Hematopoietic multipotent progenitor cell treated with erythropoietin and hydrocortisone succinate and interleukin-3 and kit ligand, for 15 days (in vitro differentiated cells): ENCODE measurements at places on chromosomes 13 and 19.

- no peak for DNase-seq
Observed at GRCh38 chr13:57633141-57633949, 1.8 kb downstream of the PCDH17 start.

GRCh38 chr13:109910194-109910593 is 123.8 kb upstream of the IRS2 start:
- no peak for DNase-seq

DNA sequence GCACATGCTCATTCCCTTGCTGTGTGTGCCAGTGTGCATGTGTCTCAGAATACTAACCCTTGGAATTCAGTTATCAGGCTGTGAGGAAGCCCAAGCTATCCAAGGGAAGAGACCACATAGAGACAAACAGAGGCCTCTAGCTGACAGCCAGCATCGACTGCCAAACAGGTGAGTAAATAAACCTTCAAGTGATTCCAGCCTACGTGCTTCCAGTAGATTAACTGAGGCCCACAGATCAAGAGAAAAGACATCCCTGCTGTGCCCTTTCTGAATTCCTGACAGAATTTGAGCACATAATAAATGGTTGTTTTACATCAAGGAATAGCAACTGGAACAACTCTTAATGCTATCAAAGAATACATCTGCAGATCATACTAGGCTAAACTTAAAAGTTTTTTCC is 17.5 kb downstream of the ZC3H13 start:
- DNase-seq: no peak

GRCh38 chr19:54281007-54281728 is at the start of gene LILRB2:
LILRB2 (minus strand) TSS chr19:54281110; CDS start chr19:54280496, 614 bp downstream.
- no peak for DNase-seq

- DNase-seq: no peak
Observed at GRCh38 chr19:17881701-17882100, 10.0 kb downstream of the SLC5A5 start.

- DNase-seq: no peak
Observed at GRCh38 chr19:55699221-55699620, 24.2 kb downstream of the EPN1 start.

DNA sequence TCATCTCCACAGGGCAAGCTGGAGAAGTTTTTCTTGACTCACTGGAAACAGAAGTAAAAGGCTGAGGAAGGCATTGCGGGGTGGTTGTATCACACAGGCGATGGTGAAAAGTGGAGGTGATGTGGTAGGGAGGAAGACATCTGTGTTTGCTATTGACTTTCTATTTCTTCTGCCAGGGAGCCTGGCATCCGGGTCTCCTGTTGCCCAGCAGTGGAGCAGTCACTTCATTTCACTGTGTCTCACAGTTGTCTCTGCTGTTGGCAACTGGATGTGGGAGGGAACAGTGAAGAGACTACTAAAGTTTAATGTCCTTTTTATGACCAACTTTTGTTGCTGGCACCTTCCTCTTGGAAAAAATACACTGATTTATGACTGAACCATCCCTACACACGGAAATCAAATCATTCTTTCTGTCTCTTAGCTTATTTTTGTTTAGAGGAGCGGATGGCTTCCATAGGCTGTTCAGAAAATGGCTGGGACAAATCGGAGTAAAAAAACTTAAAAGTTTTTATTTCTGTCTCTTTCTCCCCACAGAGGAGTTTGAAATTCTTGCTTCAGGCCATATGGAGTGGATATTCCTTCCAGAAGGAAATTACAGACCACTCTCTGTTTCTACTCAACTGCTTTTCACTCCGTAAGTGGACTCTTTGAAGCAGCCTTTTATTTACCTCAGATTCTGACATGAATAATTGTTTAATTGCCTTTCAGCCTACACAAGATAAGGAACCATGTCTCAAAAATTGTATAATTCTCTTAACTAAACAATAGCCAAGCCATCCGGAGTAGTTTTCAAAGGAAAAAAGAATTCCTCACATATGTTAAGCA is 23.8 kb upstream of the MEDAG start:
- no peak for DNase-seq

DNA sequence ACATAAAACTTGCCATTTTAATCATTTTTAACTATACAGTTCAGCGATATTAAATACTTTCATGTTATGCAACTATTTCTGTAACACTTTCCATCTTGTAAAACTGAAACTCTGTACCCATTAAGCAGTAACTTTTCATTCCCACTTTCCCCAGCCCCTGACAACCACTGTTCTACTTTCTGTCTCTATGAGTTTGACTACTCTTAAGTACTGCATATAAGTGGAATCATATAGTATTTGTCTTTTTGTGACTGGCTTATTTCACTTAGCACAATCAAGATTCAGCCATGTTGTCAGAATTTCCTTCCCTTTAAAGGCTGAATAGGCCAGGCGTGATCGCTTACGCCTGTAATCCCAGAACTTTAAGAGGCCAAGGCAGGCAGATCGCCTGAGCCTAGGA is 56.2 kb downstream of the ARHGAP35 start:
- DNase-seq: no peak

GRCh38 chr13:112175162-112176075 is 108.5 kb downstream of the SOX1 start:
- DNase-seq: no peak

DNA sequence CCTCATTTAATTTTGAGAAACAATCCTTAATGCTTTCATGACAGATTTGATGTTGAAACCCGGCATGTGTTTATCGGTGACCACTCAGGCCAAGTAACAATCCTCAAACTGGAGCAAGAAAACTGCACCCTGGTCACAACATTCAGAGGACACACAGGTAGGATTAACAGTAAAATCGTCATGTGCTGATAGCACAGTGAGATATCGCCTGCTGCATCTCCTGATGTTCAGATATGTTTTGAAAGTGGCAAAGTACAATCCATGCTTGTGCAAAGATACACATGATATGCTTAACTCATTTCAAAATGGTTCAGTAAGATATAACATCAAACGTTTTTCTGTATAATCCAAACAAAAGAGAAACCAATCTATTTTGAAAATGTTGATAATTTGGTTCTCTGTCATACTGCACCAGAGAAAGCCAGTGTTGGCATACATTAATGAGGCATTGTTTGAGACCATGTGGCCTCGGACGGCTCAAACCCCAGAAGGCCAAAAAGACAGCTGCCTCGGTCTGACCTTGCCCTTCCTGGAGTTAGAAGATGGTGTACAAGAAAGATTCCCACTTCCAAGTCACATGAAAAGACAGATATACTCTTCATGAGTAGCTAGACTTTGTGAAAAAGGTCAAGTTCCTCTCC is 76.2 kb downstream of the DHRS12 start:
- no peak for DNase-seq

DNA sequence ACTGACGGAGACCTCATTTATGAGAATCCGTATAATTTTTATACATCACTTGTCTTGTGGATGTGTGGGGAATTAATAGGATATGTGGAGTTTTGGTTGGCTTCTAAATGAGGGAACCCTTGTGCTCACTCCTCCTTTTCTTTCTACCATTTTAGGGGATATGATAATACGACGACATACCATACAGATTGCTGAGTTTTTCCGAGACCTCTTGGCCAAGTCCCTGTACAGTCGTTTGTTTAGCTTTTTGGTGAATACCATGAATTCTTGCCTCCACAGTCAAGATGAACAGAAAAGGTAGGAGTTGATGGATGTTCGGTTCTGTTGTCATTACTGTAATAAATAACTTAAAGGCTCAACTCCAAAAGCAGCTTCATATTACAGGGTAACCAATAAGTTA is 335.2 kb downstream of the MYO16 start:
- no peak for DNase-seq

DNA sequence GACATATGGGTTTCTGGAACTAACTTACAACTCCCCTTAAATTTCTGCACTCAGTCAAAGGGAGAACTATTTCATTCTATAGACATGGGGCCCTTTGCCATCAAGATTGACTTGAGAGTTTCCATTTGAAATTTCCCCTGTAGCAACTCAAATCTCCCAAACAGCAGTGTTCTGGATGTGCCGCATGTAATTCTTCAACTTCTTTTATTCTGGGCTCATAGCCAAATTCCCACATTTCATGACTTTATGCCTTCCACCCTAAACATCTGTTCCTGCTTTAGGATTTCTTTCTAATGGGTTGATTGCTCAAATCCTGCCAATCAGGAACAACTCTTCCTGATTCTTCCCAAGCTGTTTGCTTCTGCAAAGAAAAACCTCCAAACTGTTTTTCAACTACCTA is 336.0 kb downstream of the TBC1D4 start:
- DNase-seq: no peak

DNA sequence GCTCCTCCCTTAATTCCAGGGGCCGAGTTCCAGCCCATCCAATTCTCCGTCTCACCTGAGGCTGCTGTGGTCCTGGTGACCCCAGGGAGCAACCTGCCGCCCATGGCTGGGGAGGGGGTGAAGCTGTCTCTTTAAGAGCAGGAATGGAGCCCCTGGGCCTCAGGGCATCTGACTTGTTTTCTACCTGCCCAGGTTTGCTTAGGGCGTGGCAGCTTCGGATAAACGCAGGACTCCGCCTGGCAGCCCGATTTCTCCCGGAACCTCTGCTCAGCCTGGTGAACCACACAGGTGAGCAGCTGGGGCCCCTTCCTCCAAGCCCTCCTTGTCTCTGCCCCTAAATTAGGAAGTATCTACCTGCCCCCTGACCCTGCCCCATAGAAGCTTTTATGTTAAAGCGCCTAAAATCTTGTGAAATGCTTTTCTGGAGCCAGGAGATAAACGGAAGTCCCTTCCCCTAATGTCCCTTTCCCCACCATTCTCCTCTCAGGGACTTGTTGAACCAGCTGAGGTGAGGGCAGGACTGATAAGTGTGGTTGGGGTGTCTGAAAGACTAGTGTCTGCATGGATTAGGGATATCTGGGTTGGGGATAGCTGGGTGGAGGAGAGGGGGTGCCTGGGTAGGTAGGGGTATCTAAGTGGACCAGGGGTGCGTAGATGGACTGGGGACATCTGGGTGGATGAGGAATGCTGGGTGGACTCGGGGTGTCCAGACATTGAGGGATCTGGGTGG is 614 bp downstream of the FXYD3 start:
- DNase-seq: no peak

GRCh38 chr19:10780368-10780767 is 55.6 kb downstream of the TMED1 start:
- no peak for DNase-seq

GRCh38 chr13:55617241-55617640 is 1523.5 kb upstream of the PRR20A start:
- no peak for DNase-seq

- DNase-seq: no peak
Observed at GRCh38 chr13:45063261-45063860, 56.9 kb upstream of the GTF2F2 start.

DNA sequence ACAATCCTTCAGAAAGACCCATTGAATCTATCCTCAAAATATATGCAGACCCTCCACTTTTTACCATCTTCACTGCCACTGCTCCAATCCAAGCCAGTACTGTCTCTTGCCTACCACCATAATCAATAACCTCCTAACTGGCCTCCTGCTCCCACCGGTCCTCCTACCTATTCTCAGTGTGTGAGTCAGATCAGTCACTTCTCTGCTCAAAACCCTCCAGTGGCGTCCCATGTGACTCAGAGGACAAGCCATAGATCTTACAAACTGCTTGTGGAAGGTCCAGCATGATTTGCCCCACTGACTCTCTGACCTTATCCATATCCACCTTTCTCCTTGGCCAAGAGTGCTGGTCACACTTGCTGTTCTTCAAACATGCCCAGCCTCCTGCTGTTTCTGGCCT is 23.4 kb upstream of the MBNL2 start:
- no peak for DNase-seq

DNA sequence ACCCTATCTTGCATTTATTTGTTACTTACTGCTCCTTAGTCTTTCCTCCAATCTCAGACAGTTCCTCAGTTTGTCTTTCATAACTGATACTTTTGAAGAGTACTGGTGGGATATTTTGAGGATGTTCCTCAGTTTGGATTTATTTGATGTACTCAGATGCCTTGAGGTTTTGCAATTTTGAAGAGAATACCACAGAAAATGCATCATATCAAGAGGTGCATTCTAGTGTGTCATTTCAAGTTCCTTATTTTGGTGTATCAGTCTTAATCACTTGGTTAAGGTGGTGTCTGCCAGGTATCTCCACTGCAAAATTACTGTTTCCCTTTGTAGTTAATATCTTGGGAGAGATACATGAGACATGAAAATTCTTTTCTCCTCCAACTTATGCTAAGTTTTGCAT is 75.1 kb downstream of the URI1 start:
- no peak for DNase-seq

- no peak for DNase-seq
Observed at GRCh38 chr19:29804493-29804892, 7.3 kb upstream of the CCNE1 start.

DNA sequence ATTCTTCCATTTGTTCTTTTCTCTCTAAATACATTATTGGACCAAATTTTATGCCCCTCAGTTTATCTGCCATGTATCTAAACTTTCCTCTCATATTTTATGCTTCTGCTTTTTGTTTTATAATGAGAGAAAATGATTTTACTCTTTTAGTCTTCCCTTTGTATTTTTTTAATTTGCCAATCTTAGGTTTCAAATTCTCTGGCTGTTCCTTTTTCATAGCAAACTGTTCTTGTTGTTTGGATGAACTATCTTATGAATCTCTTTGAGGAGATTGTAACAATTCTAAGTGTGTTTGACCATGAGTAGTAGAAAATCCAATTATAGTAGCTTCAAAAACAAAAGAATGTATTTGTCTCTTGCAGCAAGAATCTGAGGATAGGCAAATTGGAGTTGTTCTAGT is 290.5 kb downstream of the NDFIP2 start:
- DNase-seq: no peak

DNA sequence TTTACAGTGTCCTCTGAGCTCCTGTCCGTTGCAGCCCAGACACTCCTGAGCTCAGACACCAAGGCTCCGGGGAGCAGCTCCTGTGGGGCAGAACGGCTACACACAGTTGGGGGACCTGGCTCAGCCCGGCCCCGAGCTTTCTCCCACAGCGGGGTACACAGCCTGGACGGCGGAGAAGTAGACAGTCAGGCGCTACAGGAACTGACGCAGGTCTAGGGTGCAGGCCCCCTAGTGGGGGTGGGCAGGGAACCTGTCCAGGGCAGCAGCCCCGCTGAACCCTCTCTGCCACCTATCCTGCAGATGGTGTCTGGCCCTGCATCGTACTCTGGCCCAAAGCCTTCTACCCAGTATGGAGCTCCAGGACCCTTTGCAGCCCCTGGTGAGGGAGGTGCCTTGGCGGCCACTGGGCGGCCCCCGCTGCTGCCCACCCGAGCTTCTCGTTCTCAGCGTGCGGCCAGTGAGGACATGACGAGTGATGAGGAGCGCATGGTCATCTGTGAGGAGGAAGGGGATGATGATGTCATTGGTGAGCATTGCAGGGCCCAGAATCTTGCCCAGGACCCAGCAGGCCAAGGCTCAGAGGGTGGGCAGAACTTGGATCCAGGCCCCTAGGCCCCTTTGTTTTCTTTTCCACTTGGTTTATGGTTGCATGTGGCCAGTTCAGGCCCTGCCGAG is 12.9 kb upstream of the PRR19 start:
- DNase-seq: no peak
